ENCODE measurements at places on chromosomes 7 and 10. TPM values are rescaled to one million over a fixed set of nuclear protein-coding genes. Genes with fewer than 3 reads are reported as not detected.
A peak's percentile ranks its signal among the peaks of the same experiment; 100 is the strongest.

The CCDC136 gene
- total RNA-seq: 3.0 TPM

The LMTK2 gene
- total RNA-seq: 24.5 TPM

The GRID1 gene
- total RNA-seq: 2.5 TPM

GRCh38 chr10:83764666-83765065 is 374.6 kb upstream of the GHITM start:
- no peak overlapping the region for H3K27ac ChIP-seq
- H3K4me1 ChIP-seq: no peaks in the 10 kb centered on the region
- no peak for DNase-seq
- H3K27me3 ChIP-seq: no peaks in the 10 kb centered on the region

- no peaks in the 10 kb centered on the region for H3K4me1 ChIP-seq
- DNase-seq: no peak
Measured at GRCh38 chr7:112286250-112287086, 80.0 kb downstream of the ZNF277 start.

DNA sequence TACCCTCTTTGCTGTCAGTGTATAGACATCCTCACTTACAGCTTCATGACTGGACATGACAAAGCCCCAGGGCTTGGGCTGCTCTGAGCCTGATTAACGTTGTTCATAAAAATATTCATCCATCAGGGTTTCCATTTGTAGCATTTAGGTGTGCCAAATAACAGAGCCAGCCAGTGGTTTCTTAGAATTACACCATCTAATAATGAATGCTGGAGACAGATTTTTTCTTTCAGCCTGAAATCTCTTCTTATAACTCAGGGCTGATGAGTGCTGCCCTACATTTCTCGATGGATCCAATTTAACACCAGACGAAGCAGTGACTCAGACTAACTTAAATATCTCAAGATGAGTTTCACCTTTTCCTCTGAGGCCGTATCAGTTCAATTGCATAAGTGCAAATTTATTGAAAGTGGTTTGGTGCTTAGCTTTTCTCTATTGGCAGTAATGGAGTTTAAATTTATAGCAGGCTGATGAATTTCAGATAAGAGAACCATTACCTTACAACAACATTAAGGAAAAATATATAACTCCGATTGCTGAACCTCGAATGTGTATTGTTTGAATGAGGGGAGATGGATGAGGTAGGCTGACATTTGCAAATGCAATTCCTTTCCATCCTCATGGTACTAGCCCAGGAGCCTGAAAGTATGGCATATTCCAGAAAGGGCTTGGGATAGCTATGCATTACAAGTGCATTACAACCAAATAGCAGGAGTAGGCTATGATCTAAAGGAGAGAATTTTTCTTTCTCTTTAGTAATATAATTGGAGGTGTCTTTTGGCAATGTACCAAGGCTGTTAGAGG is 900.6 kb downstream of the KCNMA1 start:
- no peaks in the 10 kb centered on the region for H3K4me1 ChIP-seq
- H3K27ac ChIP-seq: no peak overlapping the region
- no peaks in the 10 kb centered on the region for H3K36me3 ChIP-seq
- no peaks in the 10 kb centered on the region for H3K27me3 ChIP-seq
- DNase-seq: no peak

The ZNF479 gene
- not detected for total RNA-seq

- H3K36me3 ChIP-seq: peaks cover 57% of the 10 kb centered on the region
- H3K27ac ChIP-seq: no peak overlapping the region
- DNase-seq: peak; percentile 17
- H3K4me1 ChIP-seq: peaks cover 24% of the 10 kb centered on the region
Measured at GRCh38 chr7:74064696-74065095, 18.9 kb upstream of the LIMK1 start.

- DNase-seq: no peak
- no peak overlapping the region for H3K4me3 ChIP-seq
- no peaks in the 10 kb centered on the region for H3K27me3 ChIP-seq
- H3K36me3 ChIP-seq: no peaks in the 10 kb centered on the region
- no peak overlapping the region for H3K27ac ChIP-seq
Measured at GRCh38 chr7:147197006-147197405, 1080.4 kb downstream of the CNTNAP2 start.

DNA sequence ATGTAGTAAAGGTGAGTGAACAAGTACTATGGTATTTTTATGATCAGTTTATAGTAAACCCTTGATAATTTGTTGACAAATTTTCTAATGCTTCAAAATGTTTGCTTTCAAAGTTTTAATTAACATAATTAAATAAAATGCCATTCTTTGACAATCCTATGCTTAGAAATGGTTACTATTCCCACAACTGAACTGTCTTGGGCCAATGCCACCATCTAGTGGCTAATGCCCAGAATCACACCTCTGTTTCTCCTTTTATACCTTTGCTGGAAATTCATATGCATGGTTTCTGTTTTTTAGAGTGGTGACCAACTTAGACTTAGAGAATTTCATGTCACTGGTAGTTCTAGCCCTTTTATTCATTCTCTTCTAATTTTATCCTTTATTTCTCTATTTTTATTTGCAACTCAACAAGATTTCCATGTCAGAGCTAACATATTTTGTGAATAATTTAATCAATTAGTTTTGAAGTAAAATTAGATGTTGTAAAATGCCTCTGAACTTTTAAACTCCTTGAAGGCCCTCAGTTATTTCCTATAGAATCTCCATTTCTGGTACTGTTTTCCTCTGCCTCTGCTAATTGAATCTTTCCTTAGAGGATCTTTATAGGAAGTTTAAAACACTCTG is 31.1 kb downstream of the PCGF5 start:
- H3K36me3 ChIP-seq: peaks cover 60% of the 10 kb centered on the region
- H3K4me1 ChIP-seq: no peaks in the 10 kb centered on the region
- no peak overlapping the region for H3K4me3 ChIP-seq
- no peaks in the 10 kb centered on the region for H3K27me3 ChIP-seq

DNA sequence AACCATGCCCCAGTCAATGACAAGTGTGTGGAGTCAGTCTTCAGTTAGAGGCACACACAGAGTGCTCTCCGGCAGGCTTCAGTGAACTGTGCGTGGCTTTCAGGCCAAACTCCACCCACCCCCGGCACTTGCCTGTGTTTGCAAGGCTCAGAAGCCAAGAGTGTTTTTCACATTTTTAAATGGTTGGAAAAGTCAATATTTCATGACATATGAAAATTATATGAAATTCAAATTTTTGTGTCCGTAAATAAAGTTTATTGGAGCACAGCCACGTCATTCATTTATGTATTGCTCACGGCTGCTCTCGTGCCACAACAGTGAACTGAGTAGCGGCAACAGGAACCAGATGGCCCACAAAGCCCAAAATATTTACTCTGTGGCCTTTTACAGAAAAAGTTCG is 104.7 kb downstream of the SFMBT2 start:
- H3K27me3 ChIP-seq: no peaks in the 10 kb centered on the region
- H3K36me3 ChIP-seq: no peaks in the 10 kb centered on the region
- no peak overlapping the region for H3K4me3 ChIP-seq
- H3K27ac ChIP-seq: no peak overlapping the region
- DNase-seq: no peak

GRCh38 chr10:70847659-70848360 is 32.1 kb downstream of the SGPL1 start:
- DNase-seq: no peak
- H3K4me3 ChIP-seq: no peak overlapping the region
- no peaks in the 10 kb centered on the region for H3K27me3 ChIP-seq
- H3K36me3 ChIP-seq: peaks cover 39% of the 10 kb centered on the region

GRCh38 chr10:69418052-69418752 is 1.5 kb upstream of the TACR2 start:
- H3K27me3 ChIP-seq: no peaks in the 10 kb centered on the region
- H3K36me3 ChIP-seq: no peaks in the 10 kb centered on the region
- H3K4me1 ChIP-seq: peaks cover 15% of the 10 kb centered on the region
- DNase-seq: no peak
- H3K4me3 ChIP-seq: no peak overlapping the region

DNA sequence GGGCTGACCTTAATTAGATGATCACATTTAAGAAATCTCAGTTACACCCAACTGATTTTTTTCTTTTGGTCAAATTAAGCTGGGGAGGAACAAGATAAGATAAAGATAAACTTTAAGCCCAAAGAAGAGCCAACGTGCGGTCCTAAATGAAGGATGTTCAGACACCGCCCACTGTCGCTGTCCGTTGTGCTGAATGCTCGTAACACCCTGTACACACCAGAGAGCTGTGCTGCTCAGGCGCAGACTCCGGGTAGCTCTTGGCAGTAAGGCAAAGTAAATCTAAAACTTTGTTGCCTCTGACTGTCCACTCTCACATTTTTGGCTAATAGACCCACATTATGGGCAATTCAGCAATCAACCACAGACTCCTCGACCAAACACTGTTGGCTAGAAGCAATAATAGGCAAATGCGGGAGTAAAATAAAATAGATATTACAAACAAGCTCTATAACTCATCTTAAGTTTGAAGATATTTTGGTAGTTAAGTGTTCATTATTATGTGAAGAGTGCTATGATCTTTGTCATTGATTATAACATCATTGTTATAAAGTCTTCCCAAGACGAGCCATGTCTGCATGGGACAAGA is 57.1 kb downstream of the PLPP4 start:
- H3K36me3 ChIP-seq: no peaks in the 10 kb centered on the region
- DNase-seq: no peak
- no peaks in the 10 kb centered on the region for H3K4me1 ChIP-seq
- no peak overlapping the region for H3K27ac ChIP-seq
- no peak overlapping the region for H3K4me3 ChIP-seq
- no peaks in the 10 kb centered on the region for H3K27me3 ChIP-seq

DNA sequence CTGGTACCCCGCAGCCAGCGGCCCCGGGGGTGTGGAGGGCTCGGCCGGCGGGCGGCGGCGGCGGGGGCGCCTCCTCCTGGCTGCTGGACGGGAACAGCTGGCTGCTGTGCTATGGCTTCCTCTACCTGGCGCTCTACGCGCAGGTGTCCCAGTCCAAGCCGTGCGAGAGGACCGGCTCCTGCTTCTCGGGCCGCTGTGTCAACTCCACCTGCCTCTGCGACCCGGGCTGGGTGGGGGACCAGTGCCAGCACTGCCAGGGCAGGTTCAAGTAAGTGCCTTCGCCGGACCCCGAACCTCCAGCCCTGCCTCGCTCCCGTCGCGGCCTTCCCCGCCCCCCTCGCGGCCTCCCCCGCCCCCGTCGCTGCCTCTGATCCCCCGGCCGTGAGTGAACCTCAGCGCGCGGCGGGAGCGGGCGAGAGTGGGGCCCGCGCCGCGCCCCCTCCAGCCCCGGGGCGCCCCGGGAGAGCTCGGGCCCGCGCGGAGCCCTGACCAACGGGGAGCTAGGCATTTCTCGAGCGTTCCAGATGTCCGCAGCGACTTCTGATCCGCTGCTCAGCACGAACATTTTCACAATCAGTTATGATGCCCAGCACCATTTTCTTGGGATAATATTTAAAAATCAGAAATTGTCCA is 727 bp downstream of the ATRNL1 start:
- H3K4me1 ChIP-seq: peaks cover 16% of the 10 kb centered on the region
- H3K36me3 ChIP-seq: no peaks in the 10 kb centered on the region
- DNase-seq: no peak
- H3K4me3 ChIP-seq: peak overlapping the region; percentile 60
- H3K27ac ChIP-seq: no peak overlapping the region
- peaks cover 39% of the 10 kb centered on the region for H3K27me3 ChIP-seq

GRCh38 chr7:140714331-140715040 is 18.0 kb downstream of the NDUFB2 start:
- H3K36me3 ChIP-seq: no peaks in the 10 kb centered on the region
- DNase-seq: no peak
- H3K4me3 ChIP-seq: no peak overlapping the region
- no peaks in the 10 kb centered on the region for H3K27me3 ChIP-seq

DNA sequence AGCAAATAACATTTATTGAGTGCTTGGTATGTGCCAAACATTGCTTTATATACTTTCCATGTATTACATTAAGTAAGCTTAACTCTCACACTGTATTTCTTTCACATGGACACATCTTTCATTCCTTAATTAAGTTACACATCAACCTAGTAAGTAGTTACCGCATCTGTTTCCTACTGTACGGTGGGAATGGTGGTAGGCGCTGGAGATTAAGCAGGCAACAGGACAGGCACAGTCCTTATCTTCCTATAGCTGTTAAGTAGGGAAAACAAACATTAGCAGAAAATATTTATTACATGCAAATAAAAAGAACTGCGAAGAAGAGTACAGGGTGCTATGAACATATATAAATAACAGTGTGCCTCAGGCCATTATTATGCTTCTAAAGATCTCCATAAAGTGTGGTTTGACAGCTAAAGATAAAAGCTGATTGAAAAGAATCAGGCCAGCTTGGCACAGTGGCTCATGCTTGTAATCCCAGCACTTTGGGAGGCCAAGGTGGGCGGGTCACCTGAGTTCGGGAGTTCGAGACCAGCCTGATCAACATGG is 105.0 kb downstream of the SUGCT start:
- H3K4me3 ChIP-seq: no peak overlapping the region
- no peaks in the 10 kb centered on the region for H3K4me1 ChIP-seq
- DNase-seq: no peak
- H3K27ac ChIP-seq: no peak overlapping the region
- H3K36me3 ChIP-seq: no peaks in the 10 kb centered on the region
- no peaks in the 10 kb centered on the region for H3K27me3 ChIP-seq

The ZC3HAV1L gene
- 7.1 TPM for total RNA-seq

GRCh38 chr7:108178398-108178797 is 48.2 kb upstream of the LAMB4 start:
- no peak overlapping the region for H3K27ac ChIP-seq
- DNase-seq: no peak
- H3K36me3 ChIP-seq: no peaks in the 10 kb centered on the region
- H3K27me3 ChIP-seq: no peaks in the 10 kb centered on the region

The MYL7 gene
- 1.6 TPM for total RNA-seq

GRCh38 chr10:22607261-22607660 is 107.1 kb downstream of the PIP4K2A start:
- no peaks in the 10 kb centered on the region for H3K27me3 ChIP-seq
- peaks cover 54% of the 10 kb centered on the region for H3K4me1 ChIP-seq
- H3K4me3 ChIP-seq: no peak overlapping the region
- no peak overlapping the region for H3K27ac ChIP-seq
- H3K36me3 ChIP-seq: peaks cover 12% of the 10 kb centered on the region
- no peak for DNase-seq

The TUBB8 gene
- total RNA-seq: 0.38 TPM

- peaks cover 90% of the 10 kb centered on the region for H3K36me3 ChIP-seq
- H3K27ac ChIP-seq: no peak overlapping the region
Measured at GRCh38 chr10:248307-248706, 113.1 kb downstream of the ZMYND11 start.

DNA sequence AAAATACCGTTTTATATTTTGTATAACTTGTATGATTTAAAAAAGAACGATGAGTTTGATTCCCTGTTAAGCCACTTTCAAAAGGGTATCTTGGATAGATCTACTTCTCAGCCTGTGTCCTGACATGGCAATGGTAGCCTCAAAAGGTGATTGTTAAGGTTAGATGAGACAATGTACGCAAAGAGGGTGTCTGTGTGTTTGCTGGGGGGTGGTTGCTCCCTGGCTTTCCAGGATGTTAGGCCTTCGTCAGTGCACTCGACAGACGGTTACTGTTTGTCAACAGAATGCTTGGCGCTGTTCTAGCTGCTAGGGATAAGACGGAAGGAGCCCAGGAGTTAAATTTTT is 90.3 kb downstream of the NEURL1 start:
- no peak overlapping the region for H3K27ac ChIP-seq
- H3K36me3 ChIP-seq: no peaks in the 10 kb centered on the region
- no peak for DNase-seq
- peaks cover 5% of the 10 kb centered on the region for H3K4me1 ChIP-seq

- H3K27me3 ChIP-seq: no peaks in the 10 kb centered on the region
- no peak overlapping the region for H3K27ac ChIP-seq
- H3K4me3 ChIP-seq: no peak overlapping the region
- no peak for DNase-seq
- H3K4me1 ChIP-seq: no peaks in the 10 kb centered on the region
Measured at GRCh38 chr7:28483908-28484605, 71.7 kb downstream of the CREB5 start.

GRCh38 chr10:100109670-100110069 is 28.0 kb upstream of the CPN1 start:
- no peaks in the 10 kb centered on the region for H3K36me3 ChIP-seq
- H3K4me1 ChIP-seq: no peaks in the 10 kb centered on the region
- no peak overlapping the region for H3K27ac ChIP-seq
- DNase-seq: no peak

The TFR2 gene
- total RNA-seq: 0.35 TPM
